Urinary bladder (tissue), 4 donors: ENCODE measurements at places on chromosomes 4 and X.
A peak's percentile ranks its signal among the peaks of the same experiment; 100 is the strongest.

- peak; percentile 54 for DNase-seq
Observed at GRCh38 chr4:168631241-168632162, 134.7 kb downstream of the PALLD start.

DNA sequence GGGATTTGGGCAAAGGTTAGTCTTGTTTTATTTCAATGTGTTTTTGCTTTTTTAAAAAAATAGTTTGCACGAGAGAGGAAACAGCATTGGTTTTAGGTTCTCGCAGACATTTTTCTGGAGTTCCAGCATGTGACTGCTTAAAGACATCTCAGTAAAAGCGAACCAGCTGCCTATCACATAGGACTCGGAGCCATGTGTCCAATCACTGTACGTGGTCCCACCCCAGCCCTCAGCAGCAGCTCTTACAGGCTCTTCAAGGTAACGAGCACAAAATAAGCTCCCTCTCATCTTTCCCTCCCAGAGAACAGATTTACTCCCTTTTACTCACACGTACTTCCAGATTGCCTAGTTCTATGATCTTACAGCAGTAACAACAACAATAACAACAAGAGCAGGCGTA is 68.7 kb downstream of the MCF2 start:
- no peak for DNase-seq

DNA sequence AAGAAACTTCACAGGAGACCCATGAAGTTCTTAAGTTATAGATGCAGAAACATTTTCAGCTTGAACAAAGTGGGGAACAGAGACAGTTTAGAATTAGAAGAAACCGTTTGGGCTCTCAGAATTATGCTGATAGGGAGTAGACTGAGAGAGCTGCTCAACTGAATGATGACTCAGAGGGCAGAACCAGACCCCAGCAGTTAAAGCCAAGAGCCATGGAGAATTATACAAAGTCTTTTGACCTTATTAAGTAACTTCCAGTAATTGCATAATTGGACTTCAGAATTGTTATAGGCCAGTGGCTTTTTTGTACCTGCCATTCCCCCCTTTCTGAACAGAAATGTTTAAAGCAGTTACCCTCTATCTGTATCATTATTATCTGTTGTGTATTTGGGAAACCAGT is 642.1 kb downstream of the CCSER1 start:
- DNase-seq, result no peak

DNA sequence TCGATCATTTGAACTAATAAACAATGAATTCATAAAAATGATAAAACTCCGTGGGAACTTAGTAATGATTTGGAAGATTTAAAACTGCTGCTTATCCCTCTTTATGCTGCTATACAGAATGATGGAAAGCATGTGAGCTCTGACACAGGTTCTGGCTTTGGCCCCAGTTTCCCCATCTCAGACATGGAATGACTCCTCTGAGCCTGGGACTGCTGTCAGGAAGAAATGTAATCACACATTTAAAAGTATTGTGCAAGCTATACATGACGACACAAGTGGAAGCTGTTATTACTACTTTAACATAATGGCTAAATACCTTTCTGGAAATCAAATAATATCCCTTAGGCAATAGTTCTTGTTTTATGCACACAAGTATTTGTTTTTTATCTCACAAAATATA is 161.7 kb downstream of the DCHS2 start:
- no peak for DNase-seq

DNA sequence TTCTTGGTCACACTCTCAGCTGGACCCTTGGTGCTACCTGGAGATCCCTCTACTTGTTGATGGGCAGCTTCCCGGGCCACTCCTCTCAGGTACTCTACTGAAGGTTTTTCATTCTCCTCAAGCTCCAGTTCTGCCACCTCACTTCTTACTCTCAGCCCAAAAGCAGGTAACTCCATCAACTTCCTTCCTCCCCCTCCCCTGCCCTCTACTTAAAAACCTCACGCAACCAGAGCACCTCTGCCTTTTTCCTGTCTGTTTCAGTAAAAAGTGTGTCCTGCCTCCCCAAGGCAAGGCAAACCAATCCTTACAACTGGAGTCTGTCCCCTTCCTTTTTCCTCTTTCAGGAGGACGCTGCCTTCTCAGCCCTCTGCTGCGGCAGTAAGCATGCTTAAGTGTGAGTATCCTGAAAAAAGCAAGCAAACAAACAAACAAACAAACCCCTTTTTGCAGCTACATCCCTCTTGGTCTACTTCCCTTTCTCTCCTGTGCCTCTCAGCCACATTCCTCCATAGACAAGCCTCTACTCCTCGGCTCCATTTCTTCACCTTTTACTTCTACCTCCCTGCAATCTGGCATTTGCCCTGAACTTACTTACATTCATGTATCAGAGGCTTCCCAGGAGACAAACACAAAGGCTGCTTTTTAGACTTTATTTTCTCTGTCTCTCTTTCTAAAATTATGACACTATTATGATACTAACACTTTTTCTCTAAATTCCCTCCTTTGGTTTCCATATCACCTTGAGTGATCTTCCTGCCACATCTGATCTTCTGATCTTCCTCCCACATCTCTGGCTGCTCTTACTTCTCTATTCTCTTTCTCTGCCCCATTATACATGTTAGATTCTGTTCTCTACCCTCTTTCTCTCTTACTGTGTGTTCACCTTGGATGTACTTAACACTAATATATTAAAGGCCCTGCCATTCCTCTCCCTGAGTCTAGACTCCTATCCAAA is 5.4 kb downstream of the ALPK1 start:
- no peak for DNase-seq

- DNase-seq, result no peak
Observed at GRCh38 chr4:140117947-140118346, 36.0 kb downstream of the MAML3 start.

GRCh38 chrX:148620023-148620422 is 119.6 kb downstream of the AFF2 start:
- no peak for DNase-seq

GRCh38 chr4:182093431-182093831 is 149.8 kb upstream of the TENM3 start:
- no peak for DNase-seq

DNA sequence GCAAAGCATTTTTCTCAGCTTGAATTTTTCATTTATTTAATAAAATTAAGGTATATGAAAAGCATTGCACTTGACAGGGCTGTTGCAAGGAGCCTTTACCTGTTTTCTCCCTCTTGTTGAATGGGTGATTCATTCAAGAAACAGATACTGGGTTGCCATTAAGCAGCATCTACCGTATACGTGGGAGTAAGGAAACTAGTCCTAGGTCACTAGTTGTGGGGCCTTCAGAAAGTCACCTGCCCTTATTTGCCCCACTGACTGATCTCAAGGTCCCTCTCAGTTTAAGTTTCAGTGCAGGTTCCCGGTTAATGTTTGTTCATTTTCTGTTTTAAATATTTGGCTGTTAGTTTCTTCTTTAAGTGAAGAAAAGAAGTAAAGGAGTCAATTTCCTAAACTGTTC is 34.0 kb downstream of the LHFPL1 start:
- DNase-seq, result no peak

DNA sequence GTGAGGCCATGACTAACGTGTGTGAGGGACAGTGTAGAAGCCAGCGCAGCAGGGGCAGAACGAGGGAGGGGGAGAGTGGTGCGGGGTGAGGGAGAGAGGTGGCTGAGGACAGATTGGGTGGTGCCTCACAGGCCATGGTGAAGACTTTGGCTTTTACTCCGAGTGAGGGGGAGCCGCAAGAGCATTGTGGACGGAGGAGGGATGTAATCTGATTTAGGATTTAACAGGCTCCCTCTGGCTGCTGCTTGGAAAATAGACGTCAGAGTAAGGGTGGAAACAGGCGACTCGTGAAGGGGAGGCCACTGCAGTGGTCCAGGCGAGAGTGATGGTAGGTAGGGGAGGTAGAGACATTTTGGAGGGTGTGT is 13.0 kb downstream of the PPP1R3F start:
- DNase-seq, result no peak
